ENCODE measurements at places on chromosomes 11 and 22. TPM values are rescaled to one million over a fixed set of nuclear protein-coding genes. Genes with fewer than 3 reads are reported as not detected.

GRCh38 chr11:62546929-62547625 lies 471 bp upstream of the AHNAK start:
- peak; percentile 79 for DNase-seq

DNA sequence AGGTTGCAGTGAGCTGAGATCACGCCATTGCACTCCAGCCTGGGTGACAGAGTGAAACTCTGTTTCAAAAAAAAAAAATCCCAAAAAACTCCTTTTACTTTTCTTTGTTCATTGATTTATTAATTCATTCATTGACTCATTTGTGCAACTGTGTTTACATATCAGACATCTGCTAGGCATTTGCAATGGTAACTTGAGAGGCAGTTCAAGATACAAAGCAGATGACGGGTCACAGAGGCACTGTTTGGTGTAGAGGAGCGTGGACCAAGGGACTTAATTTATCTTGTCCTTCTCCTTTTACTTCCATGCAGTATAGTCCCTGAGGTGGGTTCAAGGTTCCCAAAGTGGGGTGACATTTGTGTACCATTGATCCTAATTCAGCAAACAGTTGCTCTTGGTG lies 71.4 kb downstream of the KIAA1671 start:
- no peak for DNase-seq

GRCh38 chr11:73480677-73481076 lies 104.5 kb downstream of the RELT start:
- no peak for DNase-seq

- DNase-seq = no peak
Observed at GRCh38 chr11:58921778-58922390, 17.4 kb upstream of the GLYATL1 start.

GRCh38 chr11:117913736-117914397 lies 15.3 kb downstream of the TMPRSS13 start:
- DNase-seq = no peak

- DNase-seq = no peak
Observed at GRCh38 chr11:66915046-66915832, 42.9 kb downstream of the PC start.

GRCh38 chr11:2593393-2593950 lies 106.3 kb downstream of the KCNQ1OT1 start:
- DNase-seq = no peak

GRCh38 chr11:117700551-117700950 lies 96.5 kb downstream of the DSCAML1 start:
- DNase-seq = no peak

The PAMR1 gene
- 12.8 TPM for polyA plus RNA-seq

The MCM5 gene
- 29.1 TPM for polyA plus RNA-seq

GRCh38 chr11:118441770-118442275 lies 5.5 kb downstream of the KMT2A start:
- DNase-seq = no peak

GRCh38 chr11:130476922-130477491 lies 28.6 kb downstream of the ADAMTS15 start:
- no peak for DNase-seq

- no peak for DNase-seq
Observed at GRCh38 chr11:94376841-94377240, 24.4 kb downstream of the GPR83 start.

GRCh38 chr11:12889243-12889642 lies 119.9 kb upstream of the RASSF10 start:
- no peak for DNase-seq

GRCh38 chr22:27851974-27852746 lies 50.6 kb upstream of the MN1 start:
- DNase-seq = no peak

DNA sequence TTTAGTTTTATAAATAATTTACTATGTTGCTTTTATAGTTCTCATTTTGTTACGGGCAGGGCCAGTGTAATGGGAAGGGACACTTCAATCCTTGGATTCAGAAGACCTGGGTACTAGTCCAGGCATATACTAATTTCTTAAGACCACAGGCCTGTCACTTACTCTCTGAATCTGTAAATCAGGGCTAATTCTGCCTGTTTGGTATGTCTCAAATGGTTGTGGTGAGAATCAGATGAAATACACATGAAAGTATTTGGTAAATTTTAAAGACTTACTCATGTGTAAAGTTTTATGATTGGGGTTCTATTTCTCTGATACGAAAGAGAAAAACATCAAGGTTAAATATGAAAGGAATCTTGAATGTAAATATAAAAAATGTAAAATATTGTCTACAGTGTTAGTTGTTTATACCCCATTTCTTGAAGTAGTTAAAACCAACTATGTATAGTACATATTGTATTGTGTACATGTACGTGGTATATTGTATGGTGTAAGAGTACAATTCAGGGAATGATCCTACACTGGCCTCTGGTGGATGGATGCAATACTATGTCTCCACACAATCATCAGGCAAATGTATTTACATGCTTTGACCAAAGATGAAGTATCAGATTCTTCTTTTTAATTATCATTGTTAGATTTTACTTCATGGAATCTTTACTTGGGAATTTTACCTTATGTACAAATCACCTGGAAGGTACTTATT lies 24.5 kb upstream of the RAG2 start:
- peak; percentile 43 for DNase-seq

- peak; percentile 79 for DNase-seq
Observed at GRCh38 chr11:66418168-66418985, 2.5 kb upstream of the NPAS4 start.

DNA sequence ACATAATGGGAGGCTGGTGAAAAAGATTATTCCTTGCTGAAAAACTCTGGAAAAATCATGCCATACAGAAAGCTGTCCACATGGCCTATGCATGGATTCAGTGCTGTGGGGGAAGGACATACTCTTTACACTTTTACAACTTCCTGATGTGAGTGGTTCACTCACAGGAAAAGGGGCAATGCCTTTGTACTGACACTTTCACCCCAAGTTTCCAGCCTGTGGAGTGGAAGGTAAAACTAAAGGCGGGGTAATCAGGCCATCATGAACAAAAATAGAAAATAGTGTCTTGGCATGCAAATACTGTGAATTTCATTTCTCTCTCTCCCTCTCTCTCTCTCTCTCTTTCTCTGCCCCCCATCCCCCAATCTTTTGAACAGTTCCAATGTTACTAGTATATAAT lies 281.8 kb downstream of the ETS1 start:
- no peak for DNase-seq

The GANAB gene
- polyA plus RNA-seq = 226 TPM

GRCh38 chr11:2540223-2540991 lies 95.6 kb downstream of the KCNQ1 start:
- DNase-seq = no peak

The C1QTNF4 gene
- polyA plus RNA-seq = 16.8 TPM

- DNase-seq = no peak
Observed at GRCh38 chr11:77505956-77506355, 32.1 kb upstream of the PAK1 start.

The SORL1 gene
- 1.1 TPM for polyA plus RNA-seq

- DNase-seq = no peak
Observed at GRCh38 chr11:57900320-57900719, 123.4 kb upstream of the OR9Q1 start.

DNA sequence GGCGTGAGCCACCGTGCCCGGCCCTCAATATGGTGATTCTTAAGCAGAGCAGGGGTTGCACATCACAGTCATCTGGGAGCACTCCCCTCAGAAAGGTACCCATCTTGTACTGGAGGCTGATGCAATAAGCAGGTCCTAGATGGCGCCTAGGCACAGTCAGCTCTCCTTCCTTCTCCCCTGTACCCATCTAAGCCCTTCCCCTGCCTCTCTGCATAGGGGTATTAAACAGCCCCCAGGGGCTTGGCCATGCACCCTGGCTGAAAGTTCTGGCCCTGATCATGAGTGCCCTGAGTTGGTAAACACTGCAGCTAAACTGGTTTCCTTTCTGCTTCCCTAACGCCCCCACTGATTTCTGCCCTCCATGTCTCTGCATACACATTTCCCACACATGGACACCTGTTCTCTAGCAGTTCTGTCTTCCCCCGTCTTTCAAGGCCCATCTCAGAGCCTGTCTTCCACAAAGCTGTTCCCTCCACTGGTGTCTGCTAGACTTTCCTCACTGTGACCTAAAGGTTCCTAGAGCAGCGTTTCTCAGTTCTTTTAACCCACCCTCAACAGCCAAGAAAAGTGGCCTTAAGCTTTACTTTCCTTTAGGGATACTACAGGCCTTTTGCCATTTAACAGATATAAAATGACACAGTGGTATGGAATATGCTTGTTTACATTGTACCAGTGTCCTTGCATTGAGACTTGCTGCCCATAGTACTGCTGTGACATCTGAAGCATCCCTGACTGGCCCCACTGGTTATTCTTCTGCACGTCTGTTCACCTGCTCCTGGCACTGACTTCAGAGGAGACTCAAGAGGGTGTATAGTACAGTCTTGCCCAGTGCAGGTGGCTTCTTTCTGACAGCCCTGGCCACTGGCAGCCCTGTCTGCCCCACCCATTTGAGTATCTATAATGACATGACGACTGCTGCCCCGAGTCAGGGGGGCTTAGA lies 15.6 kb downstream of the UBE2L3 start:
- no peak for DNase-seq

The GRIA4 gene
- 2.7 TPM for polyA plus RNA-seq

The MMP7 gene
- not detected for polyA plus RNA-seq

The UBQLNL gene
- 0.38 TPM for polyA plus RNA-seq

GRCh38 chr11:109526931-109527330 lies 104.9 kb downstream of the C11orf87 start:
- DNase-seq = no peak

The OR52N4 gene
- polyA plus RNA-seq = 0.23 TPM

The RIBC2 gene
- 2.9 TPM for polyA plus RNA-seq

- DNase-seq = no peak
Observed at GRCh38 chr22:49620003-49620556, 207.6 kb downstream of the BRD1 start.

- DNase-seq = no peak
Observed at GRCh38 chr11:47489395-47489755, 40.4 kb upstream of the RAPSN start.

DNA sequence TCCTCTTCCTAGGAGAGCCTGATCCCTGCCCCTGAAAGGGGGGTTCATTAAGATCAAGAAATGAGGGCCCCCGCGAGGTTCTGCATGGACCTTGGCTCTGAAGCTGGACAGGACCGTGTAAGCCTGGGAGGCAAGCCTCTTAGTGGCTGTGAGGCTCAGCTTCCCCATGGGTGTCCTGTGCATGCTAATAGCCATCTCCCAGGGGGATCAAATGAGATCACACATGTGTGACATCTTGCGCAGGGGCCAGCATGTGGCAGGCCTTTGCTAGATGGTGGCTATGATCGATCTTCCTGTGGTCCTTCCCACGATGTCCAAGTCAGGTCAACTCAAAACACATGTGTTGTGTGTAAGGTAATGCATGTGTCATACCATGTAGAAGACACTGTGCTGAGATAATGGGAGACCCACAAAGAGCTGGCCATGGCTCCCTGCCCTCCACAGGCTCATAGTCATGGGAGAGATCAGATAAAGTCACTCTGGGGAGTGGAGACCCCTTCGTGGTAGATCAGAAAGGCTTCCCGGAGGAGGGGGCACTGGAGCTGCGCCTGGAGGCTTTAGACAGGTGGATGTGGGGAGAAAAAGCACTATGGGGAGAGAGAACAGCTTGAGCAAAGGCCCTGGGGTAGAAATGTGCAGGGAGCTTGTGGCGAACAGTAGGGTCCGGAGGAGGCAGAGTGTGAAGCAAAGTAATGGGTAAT lies 3.7 kb downstream of the RAC2 start:
- DNase-seq = no peak

The CSF2RB gene
- 2.1 TPM for polyA plus RNA-seq

GRCh38 chr11:86176165-86176884 lies 68.2 kb upstream of the EED start:
- DNase-seq = no peak

The SCN4B gene
- 5.1 TPM for polyA plus RNA-seq

Data from muscle of leg (tissue), 16 donors.